ENCODE measurements at places on chromosomes 13 and 19.

DNA sequence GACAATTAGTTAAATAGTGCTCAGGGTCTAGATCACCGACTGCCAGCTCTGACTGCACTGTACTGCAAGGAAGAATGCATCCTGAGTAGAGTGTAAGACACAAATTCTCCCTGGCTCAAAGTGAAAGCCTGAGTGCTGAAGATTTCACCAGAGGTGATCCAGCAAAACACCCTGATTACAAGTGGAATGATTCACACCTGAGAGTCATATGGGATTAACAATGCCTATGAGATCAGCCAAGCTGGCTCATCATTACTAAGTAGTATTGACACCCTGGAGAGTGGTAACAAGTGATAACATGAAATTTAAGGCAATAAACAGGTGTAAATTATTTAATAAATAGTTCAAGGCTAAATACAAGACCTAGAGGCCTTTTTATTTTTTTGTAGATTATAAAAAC, 403.8 kb upstream of the PRR20A start:
- H3K4me1 ChIP-seq: no peaks in the 10 kb centered on the region
- H3K27me3 ChIP-seq: no peaks in the 10 kb centered on the region
- no peak for DNase-seq
- H3K4me3 ChIP-seq: no peak overlapping the region
- no peak overlapping the region for H3K27ac ChIP-seq

DNA sequence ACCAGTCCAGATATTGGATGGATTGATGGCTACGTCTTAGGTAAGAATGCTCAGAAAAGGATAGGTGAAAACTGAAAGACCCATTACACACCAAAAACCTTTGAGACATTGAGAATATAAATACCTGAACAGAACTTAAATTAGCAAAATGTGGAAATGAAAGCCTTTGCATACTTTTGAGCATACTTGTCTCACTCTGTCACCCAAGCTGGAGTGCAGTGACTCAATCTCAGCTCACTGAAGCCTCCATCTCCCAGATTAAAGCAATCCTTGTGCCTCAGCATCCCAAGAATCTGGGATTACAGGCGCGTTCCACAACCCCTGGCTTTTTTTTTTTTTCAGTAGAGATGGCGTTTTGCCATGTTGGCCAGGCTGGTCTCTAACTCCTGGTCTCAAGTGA, 695.3 kb downstream of the DACH1 start:
- H3K4me3 ChIP-seq: no peak overlapping the region
- no peaks in the 10 kb centered on the region for H3K27me3 ChIP-seq
- DNase-seq: no peak
- H3K27ac ChIP-seq: no peak overlapping the region

- no peaks in the 10 kb centered on the region for H3K36me3 ChIP-seq
- H3K4me1 ChIP-seq: no peaks in the 10 kb centered on the region
- no peak overlapping the region for H3K4me3 ChIP-seq
- H3K27ac ChIP-seq: no peak overlapping the region
Measured at GRCh38 chr13:35940734-35941133, 190.4 kb downstream of the DCLK1 start.

GRCh38 chr13:24071423-24072075, 89.0 kb upstream of the SPATA13 start:
- no peak for DNase-seq
- no peak overlapping the region for H3K4me3 ChIP-seq
- no peaks in the 10 kb centered on the region for H3K36me3 ChIP-seq
- H3K27me3 ChIP-seq: peaks cover 14% of the 10 kb centered on the region

- no peaks in the 10 kb centered on the region for H3K36me3 ChIP-seq
- peaks cover 32% of the 10 kb centered on the region for H3K4me1 ChIP-seq
- peak overlapping the region; percentile 81 for H3K27ac ChIP-seq
- H3K4me3 ChIP-seq: peak overlapping the region; percentile 31
- no peak for DNase-seq
- peaks cover 14% of the 10 kb centered on the region for H3K27me3 ChIP-seq
Measured at GRCh38 chr13:25846222-25846984, 205.4 kb downstream of the SHISA2 start.

GRCh38 chr19:5398693-5399057, 56.5 kb upstream of the ZNRF4 start:
- H3K4me3 ChIP-seq: no peak overlapping the region
- H3K4me1 ChIP-seq: no peaks in the 10 kb centered on the region
- H3K36me3 ChIP-seq: no peaks in the 10 kb centered on the region
- DNase-seq: no peak
- H3K27ac ChIP-seq: no peak overlapping the region

- H3K4me3 ChIP-seq: no peak overlapping the region
- H3K36me3 ChIP-seq: no peaks in the 10 kb centered on the region
- DNase-seq: no peak
- no peak overlapping the region for H3K27ac ChIP-seq
- no peaks in the 10 kb centered on the region for H3K4me1 ChIP-seq
- H3K27me3 ChIP-seq: no peaks in the 10 kb centered on the region
Measured at GRCh38 chr13:39371706-39372105, 231.3 kb downstream of the LHFPL6 start.

GRCh38 chr19:43731346-43731745, 15.5 kb downstream of the IRGC start:
- no peak for DNase-seq
- no peak overlapping the region for H3K27ac ChIP-seq
- no peaks in the 10 kb centered on the region for H3K27me3 ChIP-seq
- H3K36me3 ChIP-seq: peaks cover 43% of the 10 kb centered on the region
- no peaks in the 10 kb centered on the region for H3K4me1 ChIP-seq
- no peak overlapping the region for H3K4me3 ChIP-seq

- H3K4me3 ChIP-seq: no peak overlapping the region
- no peaks in the 10 kb centered on the region for H3K36me3 ChIP-seq
- no peaks in the 10 kb centered on the region for H3K4me1 ChIP-seq
- DNase-seq: no peak
- H3K27ac ChIP-seq: no peak overlapping the region
Measured at GRCh38 chr13:81133066-81133465, 792.1 kb upstream of the SPRY2 start.

- no peak overlapping the region for H3K27ac ChIP-seq
- H3K27me3 ChIP-seq: no peaks in the 10 kb centered on the region
- no peaks in the 10 kb centered on the region for H3K4me1 ChIP-seq
- DNase-seq: no peak
- no peak overlapping the region for H3K4me3 ChIP-seq
Measured at GRCh38 chr13:51262501-51263211, 40.5 kb downstream of the FAM124A start.

DNA sequence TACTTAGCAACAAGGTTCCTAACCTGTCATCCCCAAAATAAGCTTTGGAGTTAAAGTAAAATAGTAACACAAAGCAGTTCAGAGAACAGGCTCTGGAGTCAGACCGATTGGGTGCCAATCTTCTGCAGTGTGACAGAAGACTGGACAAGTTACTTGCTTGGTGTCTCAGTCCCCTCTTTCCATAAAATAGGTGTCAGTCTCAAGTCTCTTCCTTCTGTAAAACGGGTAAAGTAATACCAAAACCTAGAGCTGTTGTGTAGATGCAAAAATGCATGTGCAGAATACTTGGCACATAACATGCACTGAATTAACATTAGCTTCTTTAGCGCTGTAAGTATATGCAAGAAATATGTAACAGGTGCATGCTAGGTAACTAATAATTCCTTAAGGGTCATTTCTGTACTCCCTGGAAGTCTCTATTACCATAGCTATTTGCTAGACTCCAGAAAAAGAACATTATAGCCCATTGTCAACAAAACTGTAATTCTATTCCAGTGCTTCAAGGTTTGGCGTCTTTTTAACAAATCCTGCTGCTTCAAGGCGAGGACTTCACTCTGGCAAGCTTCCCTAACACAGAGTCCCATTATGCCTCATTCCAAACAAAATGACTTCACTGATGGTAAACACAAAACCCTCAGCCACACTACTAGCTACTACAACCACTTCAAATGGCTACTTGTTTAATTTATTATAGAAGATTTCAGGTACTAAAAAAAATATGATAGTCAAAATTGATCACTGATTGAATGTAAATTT, 32.8 kb downstream of the ELF1 start:
- peak overlapping the region; percentile 84 for H3K27ac ChIP-seq
- H3K36me3 ChIP-seq: peaks cover 20% of the 10 kb centered on the region
- peak overlapping the region; percentile 85 for H3K4me3 ChIP-seq
- H3K27me3 ChIP-seq: no peaks in the 10 kb centered on the region

DNA sequence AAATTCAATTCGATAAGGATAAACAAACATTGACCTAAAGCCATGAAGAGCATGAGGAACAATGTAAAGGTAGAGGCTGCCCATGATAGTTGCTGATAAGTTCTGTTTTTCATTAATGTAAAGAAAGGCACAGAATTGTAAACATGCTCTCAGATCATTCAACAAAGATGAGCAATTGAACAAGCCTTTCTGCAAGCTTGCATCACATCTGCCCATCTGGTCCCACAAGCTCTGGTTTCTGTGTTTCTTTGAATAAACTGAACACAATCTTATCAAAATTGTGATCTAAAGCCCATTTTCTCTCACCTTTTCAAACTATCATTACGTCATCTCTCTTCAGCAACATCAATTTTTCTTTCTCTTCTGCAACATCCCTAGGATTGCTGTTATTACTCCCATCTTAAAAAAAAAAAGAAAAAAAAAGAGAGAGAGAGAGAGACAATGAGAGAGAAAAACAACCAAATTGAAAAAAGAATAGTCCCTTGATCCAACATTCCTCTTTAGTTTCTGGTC, 487.2 kb upstream of the GPC6 start:
- no peaks in the 10 kb centered on the region for H3K4me1 ChIP-seq
- no peak overlapping the region for H3K4me3 ChIP-seq
- H3K27ac ChIP-seq: no peak overlapping the region
- no peaks in the 10 kb centered on the region for H3K27me3 ChIP-seq
- no peak for DNase-seq
- no peaks in the 10 kb centered on the region for H3K36me3 ChIP-seq

DNA sequence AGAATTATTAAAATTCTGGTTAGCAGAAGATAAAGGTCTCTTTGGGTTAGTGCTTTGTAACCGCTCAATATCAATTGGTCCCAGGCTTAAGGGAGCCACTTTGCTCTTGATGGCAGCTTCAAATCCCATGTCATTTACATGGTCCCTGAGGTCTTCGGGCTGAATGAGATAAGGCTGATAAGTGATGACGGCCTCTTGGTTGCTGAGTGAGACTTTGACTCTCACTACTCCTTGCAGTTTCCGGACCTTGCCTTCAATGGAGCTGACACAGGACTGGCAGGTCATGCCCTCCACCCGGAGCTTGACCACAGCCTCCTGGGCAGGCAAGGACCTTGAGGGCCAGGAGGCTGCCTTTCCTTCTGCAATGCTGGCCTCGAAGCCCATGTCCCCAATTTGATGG, 36.8 kb downstream of the ATP7B start:
- H3K4me3 ChIP-seq: no peak overlapping the region
- H3K27me3 ChIP-seq: peaks cover 5% of the 10 kb centered on the region
- no peak for DNase-seq
- H3K27ac ChIP-seq: no peak overlapping the region
- peaks cover 9% of the 10 kb centered on the region for H3K4me1 ChIP-seq
- H3K36me3 ChIP-seq: no peaks in the 10 kb centered on the region

DNA sequence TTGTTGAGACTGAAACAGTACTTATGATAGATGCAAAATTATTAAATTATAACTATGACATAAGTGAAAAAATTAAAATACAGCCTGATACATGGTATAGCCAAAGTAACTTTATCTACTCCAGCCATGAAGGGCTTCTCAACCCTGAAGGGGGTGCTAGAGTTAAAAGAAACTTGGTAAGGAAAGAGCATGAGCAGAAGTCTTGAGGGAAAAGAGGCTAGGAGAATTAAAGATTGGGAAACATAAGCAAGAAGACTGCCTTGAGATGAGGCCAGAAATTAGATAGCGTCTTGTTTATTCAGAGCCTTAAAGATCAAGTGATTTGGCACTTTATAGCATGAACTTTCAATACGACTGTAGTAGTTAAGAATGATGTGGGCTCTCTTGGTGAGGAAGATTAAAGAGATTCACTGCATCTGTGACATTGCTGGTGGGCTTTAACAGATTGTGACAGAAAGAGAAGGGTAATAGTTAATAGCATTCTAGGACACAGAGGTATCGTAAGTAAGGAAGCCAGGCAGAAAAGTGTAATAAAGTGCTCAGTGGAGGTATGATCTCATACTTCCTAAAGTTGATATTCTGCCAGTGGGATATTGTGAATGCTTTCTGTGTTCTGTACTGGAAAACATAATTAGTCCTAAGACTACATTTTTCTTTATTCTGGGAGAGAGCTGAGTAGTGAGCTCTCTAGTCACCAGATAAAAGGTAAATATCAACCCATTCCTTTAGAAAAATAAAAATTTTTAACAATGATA, 385.4 kb upstream of the PRR20A start:
- H3K27ac ChIP-seq: no peak overlapping the region
- DNase-seq: no peak
- no peaks in the 10 kb centered on the region for H3K36me3 ChIP-seq
- H3K4me1 ChIP-seq: no peaks in the 10 kb centered on the region
- H3K27me3 ChIP-seq: no peaks in the 10 kb centered on the region
- H3K4me3 ChIP-seq: no peak overlapping the region

DNA sequence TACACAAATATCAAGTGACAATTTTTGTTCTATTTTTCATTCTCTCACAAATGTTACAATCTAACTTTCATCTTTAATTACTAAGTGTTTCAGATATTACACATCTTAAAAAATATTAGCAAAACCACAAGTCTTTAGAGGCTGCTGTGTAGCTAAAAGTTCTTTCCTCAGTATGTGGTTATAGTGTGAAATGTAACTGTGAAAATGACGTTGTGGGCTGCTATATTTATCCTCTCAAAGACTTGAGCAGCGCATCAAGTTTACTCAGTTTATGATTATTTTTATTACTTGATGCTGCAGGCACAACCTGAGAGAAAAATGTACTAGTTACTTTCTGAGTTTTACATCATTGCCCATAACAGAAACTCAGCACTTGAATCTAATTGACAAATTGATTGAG, 2860.6 kb upstream of the PCDH20 start:
- H3K27ac ChIP-seq: no peak overlapping the region
- H3K4me3 ChIP-seq: no peak overlapping the region
- no peak for DNase-seq
- no peaks in the 10 kb centered on the region for H3K27me3 ChIP-seq
- no peaks in the 10 kb centered on the region for H3K4me1 ChIP-seq

GRCh38 chr13:26198116-26198515, 24.0 kb downstream of the RNF6 start:
- H3K27ac ChIP-seq: no peak overlapping the region
- H3K36me3 ChIP-seq: peaks cover 15% of the 10 kb centered on the region
- H3K27me3 ChIP-seq: no peaks in the 10 kb centered on the region
- no peak overlapping the region for H3K4me3 ChIP-seq

GRCh38 chr13:74966275-74966674, 515.7 kb downstream of the TBC1D4 start:
- DNase-seq: no peak
- no peak overlapping the region for H3K4me3 ChIP-seq
- H3K4me1 ChIP-seq: no peaks in the 10 kb centered on the region
- no peaks in the 10 kb centered on the region for H3K36me3 ChIP-seq

- no peaks in the 10 kb centered on the region for H3K36me3 ChIP-seq
- DNase-seq: no peak
- no peaks in the 10 kb centered on the region for H3K27me3 ChIP-seq
- no peak overlapping the region for H3K4me3 ChIP-seq
- H3K4me1 ChIP-seq: no peaks in the 10 kb centered on the region
Measured at GRCh38 chr19:23203841-23204344, 46.3 kb downstream of the ZNF724 start.

- no peaks in the 10 kb centered on the region for H3K36me3 ChIP-seq
- no peak for DNase-seq
- no peak overlapping the region for H3K4me3 ChIP-seq
- no peaks in the 10 kb centered on the region for H3K4me1 ChIP-seq
- no peak overlapping the region for H3K27ac ChIP-seq
Measured at GRCh38 chr13:113357529-113357928, 6.4 kb downstream of the GRTP1 start.

- peak overlapping the region; percentile 24 for H3K27ac ChIP-seq
- no peak for DNase-seq
- H3K4me1 ChIP-seq: peaks cover 10% of the 10 kb centered on the region
- no peaks in the 10 kb centered on the region for H3K36me3 ChIP-seq
Measured at GRCh38 chr13:43127827-43128226, 104.4 kb downstream of the DNAJC15 start.
